ENCODE measurements at places on chromosomes 11 and 22. TPM values are rescaled to one million over a fixed set of nuclear protein-coding genes. Genes with fewer than 3 reads are reported as not detected.

Gene SCUBE2
- not detected for total RNA-seq

Gene CHCHD10
- 37.0 TPM for total RNA-seq

Gene SMIM35
- total RNA-seq: not detected

DNA sequence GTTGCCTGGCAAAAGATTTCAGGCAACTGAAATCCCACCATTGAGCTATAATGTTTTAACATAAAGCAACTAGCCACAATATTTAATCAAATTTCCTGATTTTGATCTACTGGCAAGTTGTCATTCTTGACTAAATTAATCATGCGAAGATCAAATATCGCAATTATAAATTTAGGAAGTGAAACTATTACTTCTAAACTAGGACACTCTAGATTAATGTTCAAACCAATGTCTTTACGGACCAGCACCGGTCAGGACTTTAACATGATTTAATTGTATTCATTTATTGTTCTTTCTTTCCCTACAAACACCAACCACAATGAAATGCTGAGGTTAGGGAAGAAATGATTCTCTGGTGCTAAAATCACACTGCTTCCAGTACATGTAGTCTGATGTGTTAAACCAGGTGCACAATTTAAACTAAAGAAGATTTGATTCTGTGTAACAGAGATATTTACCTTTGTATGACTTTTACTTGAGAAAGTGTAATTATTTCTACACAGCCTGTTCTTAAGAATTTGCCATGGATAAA lies 14.9 kb downstream of the GAS2 start:
- no peak for DNase-seq

DNA sequence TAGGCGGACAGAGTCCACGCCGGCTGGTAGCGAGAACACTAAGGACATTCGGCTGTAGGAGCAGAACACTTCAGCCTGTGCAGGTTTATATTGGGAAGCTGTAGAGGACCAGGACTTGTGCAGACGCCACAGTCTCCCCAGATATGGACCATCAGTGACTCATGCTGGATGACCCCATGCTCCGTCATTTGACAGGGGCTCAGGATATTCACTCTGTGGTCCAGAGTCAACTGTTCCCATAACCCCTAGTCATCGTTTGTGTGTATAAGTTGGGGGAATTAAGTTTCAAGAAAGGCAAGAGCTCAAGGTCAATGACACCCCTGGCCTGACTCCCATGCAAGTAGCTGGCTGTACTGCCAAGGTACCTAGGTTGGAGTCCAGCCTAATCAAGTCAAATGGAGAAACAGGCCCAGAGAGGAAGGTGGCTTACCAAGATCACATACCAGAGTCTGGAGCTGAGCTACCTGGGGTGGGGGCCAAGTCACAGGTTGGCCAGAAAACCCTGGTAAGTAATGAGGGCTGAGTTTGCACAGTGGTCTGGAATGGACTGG lies 17.2 kb downstream of the P2RY2 start:
- DNase-seq: no peak

All from PC-9 (cell line).